Bone marrow (tissue), 2 donors: ENCODE measurements at places on chromosomes 12 and 14.

DNA sequence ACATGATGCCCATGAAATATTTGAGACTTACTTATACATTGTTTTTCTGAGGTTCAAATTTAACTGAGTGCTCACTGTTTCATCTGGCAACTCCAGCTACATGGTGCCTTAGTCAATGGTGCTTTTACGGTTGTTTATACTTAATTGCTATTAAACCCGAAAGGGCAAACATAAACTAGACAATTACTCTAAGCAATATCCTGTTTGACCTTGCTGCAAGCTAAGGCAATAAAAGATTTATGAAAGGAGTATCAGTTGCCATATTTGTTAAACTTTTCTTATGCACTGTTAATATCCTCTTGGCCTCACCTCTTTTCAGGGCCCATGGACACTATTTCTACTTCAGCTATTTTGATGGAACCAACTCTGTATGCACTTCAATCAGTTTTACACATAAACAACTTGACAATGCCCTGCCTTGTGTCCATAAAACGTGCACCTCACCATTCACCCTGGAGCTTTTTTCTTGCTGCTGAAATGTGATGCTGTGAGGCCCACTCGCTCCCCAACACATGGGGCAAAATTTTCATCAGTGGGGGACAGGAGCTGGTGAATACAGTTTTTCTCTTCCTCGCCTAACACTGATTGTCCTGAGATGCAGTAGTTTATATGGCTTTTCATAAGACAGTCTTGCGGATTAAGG is 64.1 kb upstream of the HIF1A start:
- no peak for DNase-seq

DNA sequence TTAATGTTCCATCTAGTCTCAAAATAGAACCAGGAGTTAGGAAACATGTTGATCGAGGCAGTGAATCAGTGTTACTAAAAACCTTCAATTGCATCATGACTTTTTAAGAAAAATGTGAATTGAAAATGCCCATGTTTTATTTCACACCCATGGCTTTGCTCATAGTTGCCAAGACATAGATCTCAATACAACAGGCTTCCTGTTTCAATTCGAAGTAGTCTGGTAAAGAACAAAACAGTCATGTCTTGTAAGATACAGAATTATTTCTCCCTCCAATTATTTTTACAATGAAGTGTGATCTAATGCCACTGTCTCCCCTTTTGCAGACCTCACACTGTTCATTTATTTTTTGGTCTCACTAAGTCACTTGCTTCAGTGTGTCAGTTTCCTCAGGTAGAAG is 44.6 kb upstream of the FAR2 start:
- DNase-seq: no peak

GRCh38 chr14:61064856-61065255 is 83.8 kb downstream of the SLC38A6 start:
- no peak for DNase-seq

DNA sequence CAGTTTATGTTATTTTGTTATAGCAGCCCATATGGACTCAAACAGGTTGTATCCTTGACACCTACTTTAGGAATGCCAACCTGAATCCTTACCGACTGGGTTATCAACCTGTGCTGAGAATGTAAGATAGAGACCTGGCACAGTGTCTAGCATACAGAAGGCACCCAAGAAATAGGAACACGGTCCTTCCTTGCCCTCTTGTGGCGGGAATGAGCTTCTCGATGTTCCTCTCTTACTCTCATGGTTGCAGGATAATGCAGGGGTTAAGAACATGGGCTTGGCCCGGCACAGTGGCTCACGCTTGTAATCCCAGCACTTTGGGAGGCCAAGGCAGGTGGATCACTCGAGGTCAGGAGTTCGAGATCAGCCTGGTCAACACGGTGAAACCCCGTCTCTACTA is 6.5 kb downstream of the C12orf43 start:
- DNase-seq: no peak

DNA sequence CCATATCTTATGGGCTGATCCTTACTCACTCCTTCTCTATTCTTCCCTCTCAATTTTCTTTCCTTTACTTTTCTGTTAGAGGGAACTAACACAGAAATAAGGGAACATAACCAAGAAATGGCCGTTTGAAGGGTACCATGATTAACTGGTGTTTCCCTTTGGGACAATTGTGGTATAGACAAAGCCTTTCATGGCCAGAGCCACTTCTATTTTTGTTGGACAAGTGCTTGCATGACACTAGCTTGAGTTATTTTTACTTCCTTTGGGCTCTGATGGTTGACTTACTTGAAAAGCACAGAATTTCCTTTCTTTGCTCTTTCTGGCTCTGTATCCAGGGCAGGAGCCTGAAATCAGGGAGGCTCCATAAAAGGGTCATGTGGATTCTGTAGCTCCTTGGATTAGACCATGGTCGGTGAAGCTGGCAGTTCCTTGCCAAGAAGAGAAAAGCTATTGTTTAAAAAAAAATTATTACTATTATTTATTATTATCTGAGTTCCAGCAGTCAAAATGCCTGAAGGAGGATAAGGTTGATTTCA is 130.6 kb downstream of the KTN1 start:
- DNase-seq: no peak

DNA sequence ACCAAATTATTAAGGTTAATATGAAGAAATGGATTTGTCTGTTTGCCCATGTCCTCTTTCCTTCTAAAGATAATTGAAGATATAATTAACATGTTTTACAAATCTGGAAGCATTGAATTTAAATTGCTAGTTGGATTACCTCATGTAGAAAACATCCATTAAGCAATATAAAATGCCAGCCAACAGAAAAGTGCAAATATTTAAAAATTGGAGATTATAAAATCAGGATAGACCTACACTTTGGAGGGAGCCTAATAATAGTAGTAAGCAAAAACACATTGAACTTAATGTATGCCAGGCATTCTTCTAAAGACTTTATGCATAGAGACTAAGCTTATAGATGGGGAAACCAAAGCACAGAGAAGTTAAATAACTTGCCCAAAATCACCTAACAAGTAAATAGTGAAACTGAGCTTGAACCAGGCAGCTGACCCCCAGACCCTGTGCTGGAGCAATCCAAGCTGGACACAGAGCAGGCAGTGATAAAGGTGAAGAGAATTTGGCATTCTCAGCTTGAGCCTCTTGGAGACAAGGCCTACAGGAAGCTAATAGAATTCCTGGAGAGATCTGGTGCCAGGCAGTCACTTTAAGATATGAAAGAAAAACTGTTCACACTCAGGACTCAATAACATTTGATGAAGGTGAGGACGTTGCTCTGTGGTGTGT is 119.8 kb downstream of the ASCL1 start:
- no peak for DNase-seq

GRCh38 chr12:96143392-96143791 is 50.8 kb upstream of the ELK3 start:
- no peak for DNase-seq

GRCh38 chr12:54749191-54749818 is 101.1 kb upstream of the DCD start:
- peak; percentile 62 for DNase-seq

DNA sequence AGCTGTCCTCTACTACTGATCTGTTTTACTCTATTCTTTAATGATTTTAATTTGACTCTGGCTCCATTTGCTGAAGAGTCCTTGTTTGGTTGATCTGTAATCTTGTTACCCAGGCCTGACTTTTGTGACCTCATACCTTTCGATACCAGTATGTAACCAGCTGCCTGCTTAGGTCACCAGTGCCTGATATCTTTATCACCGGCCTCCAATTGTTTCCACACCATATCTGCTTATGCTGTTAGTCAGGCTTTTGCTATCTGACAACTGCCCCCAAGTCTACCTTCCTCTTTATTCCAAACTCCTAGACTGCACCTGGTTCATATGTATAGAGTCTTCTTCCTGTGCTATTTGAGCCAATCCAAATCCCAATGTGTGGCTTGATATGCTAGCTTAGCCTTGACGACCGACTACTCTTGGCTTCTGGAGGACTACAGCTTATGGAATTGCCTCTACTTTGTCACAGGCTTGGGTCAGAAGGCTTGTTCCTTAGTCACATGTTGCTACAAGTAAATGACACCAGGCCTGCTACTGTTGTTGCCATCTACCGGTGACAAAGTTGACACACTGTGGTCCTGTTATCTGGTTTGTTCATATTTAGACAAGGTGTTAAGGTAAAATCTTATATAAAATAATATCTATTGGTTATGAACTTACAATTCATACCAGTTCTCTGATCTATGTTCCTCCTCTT is 193.9 kb downstream of the TRHDE start:
- no peak for DNase-seq

GRCh38 chr12:106205208-106206069 is 42.4 kb downstream of the CKAP4 start:
- no peak for DNase-seq

- DNase-seq: peak; percentile 81
These were observed 30.3 kb downstream of the DMAC2L start for GRCh38 chr14:50342221-50343078.

GRCh38 chr12:46942579-46942978 is 116.8 kb upstream of the SLC38A4 start:
- no peak for DNase-seq

GRCh38 chr14:27050208-27050607 is 452.4 kb upstream of the NOVA1 start:
- DNase-seq: no peak

GRCh38 chr14:75675265-75675960 is 14.4 kb downstream of the TTLL5 start:
- no peak for DNase-seq

- DNase-seq: no peak
These were observed 896.4 kb downstream of the BCL11B start for GRCh38 chr14:98375566-98375965.

GRCh38 chr12:54017027-54017788 is 8.4 kb downstream of the HOXC8 start:
- DNase-seq: no peak

DNA sequence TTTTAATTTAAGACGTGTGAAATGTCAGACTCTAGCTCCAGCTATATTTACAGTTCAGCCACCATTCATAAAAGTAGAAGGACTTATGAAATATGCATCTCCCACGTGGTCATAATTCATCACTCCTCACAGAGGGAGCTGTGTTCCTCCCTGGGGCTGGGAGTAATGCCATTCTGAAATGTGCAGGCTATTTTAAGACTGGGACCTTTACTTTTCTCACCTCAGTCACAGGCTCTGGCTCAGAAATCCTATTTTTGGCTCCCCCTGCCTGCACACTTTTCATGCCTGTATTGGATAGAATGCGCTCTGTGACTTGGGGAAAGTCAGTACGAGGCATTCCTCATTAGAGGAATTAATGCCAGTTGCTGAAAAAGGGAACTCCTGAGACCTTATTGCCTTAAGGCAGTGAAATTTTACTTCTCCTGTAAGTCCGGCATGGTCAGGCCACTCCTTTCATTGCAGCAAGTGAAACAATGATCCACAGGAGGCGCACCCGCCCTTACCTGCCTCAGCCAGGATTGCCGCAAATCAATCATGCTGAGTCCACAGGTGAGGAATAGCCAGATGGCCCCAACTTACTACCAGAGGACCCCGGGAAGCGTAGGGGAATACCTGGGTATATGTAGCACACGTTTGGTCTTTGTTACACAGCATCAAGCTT is 1133.2 kb upstream of the TMEM132C start:
- DNase-seq: no peak

- no peak for DNase-seq
These were observed 86.0 kb downstream of the PHLDA1 start for GRCh38 chr12:75945581-75945980.

- no peak for DNase-seq
These were observed 156.1 kb upstream of the ALG10B start for GRCh38 chr12:38160318-38161122.

DNA sequence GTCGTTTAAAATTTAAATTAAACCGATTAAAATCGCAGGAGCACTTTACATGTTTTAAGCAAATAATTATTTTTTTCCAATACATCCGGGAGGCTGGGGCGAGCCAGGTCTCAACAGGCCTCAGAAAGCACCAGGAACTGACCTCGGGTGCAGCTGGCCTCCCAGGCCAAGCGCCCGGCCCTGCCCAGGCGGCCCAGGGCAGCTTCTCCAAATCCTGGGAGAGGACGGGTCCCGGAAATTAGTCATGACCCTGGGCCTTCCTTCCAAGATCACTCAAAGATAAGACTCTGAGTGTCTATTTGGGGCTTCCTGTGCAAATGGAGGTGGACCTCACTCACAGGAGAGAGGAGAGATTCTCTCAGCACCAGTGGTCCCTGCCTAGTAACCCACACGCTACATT is 177.1 kb downstream of the BCL11B start:
- no peak for DNase-seq

DNA sequence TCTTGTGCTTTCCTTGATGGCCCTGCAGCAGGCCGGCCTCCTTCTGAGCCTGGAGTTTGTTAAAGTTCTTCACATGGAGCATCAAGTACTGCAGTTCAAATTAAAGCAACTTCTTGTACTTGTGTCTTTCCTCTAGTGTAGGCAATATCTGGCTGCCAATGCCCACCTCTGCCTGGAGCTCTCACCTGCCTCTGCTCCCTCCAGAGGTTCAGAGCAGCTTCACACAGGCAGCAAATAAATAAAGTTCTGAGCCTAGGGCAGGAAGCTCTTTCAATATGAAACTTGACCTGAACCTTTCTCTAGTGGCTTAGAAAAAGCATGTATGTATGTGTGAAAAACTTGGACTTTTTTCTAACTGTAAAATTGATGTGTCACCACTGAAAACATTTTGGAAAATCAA is 65.9 kb downstream of the ITPR2 start:
- DNase-seq: no peak

GRCh38 chr12:102390068-102390467 is 90.3 kb downstream of the IGF1 start:
- no peak for DNase-seq

DNA sequence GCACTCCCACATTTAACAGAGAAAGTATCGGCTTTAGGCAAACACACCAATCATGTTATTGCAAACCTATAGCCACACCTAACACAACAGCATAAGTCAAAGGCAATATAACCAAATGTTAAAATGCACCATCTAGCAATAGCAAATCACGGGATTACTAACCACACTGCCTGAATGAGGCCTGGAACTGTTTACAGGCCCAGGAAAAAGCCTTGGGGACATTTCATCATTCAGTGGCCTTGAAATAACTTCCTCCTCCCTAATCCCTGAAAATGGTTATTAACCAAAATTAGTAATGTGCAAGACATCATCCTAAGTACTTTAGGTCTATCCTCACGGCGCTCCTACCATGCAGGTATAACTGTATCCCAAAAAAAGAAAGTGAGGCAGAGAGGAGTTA is 2.3 kb downstream of the GALC start:
- DNase-seq: no peak

GRCh38 chr14:76486251-76486743 is 110.4 kb downstream of the ESRRB start:
- no peak for DNase-seq

DNA sequence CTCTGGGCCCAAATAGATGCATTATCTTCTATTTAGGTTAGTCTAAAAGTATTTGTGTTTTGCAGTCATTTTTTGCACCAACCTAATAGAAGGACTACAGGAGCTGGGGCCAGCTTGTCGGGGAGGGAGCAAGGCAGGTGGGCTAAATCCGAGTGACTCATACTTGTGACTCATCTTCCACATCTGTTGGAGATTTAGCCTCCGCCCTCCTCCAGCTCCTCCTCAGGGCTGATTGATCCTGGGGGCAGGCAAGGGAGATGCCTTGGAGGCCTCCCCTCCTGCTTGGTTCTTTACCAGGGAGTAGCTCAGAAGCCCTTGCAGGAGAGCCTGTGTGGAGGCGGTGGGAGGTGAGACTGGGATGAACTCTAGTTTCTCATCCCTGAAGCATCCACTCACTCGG is 27.9 kb downstream of the RHOF start:
- DNase-seq: no peak
